Progenitor cell of endocrine pancreas (in vitro differentiated cells): ENCODE measurements at places on chromosomes 12 and 14. TPM values are rescaled to one million over a fixed set of nuclear protein-coding genes. Genes with fewer than 3 reads are reported as not detected.

Gene SLC17A8
- total RNA-seq: 1.2 and 1.5 TPM in 2 replicates

Gene MTA1
- 227 and 238 TPM in 2 replicates for total RNA-seq

DNA sequence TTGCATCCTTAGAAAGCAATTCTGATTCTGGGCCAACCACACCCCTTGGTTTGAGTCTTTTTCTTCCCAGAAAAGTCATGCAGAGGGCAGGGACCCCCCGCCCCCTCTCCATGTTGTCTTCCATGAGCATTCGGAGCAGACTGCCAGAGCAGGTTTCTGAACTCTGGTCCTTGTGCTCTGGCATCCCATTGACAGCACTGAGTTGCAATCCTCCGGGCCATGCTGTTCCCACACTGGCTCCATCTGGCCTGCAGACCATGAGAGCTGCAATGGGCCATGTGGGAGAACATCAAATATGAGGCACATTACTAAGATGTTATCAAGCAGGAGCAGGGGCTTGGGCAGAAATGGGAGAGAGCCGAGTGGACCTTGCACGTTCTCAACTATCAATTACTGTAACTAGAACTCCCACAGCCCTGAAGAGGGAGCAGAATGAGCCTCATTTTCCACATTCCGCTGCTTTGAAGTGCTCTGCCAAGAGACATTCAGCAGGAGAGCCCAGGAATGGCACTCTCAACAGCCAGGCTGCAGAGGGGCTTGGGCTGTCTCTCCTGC is 157.4 kb downstream of the STXBP6 start:
- DNase-seq: no peak

GRCh38 chr12:67394550-67394949 is 125.4 kb downstream of the CAND1 start:
- no peak for DNase-seq

GRCh38 chr14:54475911-54476310 is 12.9 kb downstream of the GMFB start:
- DNase-seq: no peak

DNA sequence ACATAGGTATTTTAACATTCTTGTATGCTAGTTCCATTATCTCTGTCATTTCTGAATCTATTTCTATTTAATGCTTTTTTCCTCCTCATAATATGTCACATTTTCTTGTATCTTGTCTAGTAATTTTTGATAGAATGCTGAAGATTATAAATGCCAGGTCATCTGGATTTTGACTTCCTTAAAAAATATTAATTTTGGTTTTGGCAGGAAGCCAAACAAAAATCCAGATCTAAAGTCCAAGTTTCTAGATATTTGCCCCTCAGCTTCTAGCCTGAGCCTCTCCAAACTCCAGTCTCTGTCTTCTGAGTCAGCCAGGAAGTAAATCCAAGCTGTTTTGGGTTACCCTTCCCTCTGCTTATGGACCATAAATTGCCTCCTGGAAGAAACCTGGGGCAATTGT is 335.4 kb downstream of the APAF1 start:
- no peak for DNase-seq

DNA sequence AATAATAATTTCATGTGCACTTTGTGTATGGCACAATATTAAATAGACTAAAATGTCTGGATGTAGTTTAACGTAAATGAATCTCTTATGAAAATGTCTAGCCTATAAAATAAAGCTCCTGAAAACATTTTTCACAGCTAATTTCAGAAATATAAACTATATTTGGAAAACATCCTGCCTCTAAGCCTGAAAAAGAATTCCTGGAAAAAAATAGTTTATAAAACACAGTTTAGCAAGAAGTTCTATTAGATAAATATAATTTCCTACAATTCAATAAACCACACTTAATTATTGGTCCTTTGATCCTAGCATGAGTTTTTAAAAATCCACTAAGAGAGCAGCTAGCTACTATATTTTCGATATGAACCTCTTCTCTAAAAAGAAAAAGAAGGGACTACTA is 159.9 kb downstream of the ADAMTS20 start:
- DNase-seq: no peak
